Activated B cell treated with CpG ODN at 0.5 μM for 24 hours (primary cell): ENCODE measurements at places on chromosomes 1 and 21.

DNA sequence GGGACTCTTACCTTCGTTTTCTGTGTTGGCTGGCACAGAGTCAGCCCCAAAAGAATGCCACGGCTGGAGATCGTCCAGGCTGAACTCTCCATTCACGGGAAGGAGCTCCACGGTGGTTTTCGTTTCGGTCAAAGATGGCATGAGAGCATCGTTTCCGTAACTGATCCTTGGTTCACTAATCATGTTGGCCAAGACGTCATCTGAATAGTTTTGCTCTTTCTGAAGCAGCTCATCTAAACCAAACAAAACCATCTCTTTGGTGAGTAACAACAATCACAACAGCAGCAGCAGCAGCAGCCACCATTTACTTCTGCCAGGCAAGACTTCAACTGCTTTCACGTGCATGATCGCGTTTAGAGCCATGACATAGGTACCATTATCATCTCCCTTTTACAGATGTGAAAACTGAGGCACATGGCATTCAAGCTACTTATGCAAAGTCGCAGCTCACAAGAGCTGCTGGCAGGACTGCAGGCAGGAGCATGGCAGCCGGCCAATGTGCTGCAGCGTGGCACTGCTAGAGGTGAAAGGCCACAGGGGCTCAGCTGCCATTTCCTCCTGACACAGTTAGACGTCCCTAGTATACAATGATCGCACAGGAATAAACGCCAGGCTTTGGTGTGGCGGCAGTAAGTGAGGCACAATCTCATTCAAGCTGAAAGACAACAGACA, 177.1 kb downstream of the GABPA start:
- no peak for DNase-seq

- DNase-seq: no peak
Observed at GRCh38 chr1:2445162-2445822, 30.8 kb upstream of the PLCH2 start.

DNA sequence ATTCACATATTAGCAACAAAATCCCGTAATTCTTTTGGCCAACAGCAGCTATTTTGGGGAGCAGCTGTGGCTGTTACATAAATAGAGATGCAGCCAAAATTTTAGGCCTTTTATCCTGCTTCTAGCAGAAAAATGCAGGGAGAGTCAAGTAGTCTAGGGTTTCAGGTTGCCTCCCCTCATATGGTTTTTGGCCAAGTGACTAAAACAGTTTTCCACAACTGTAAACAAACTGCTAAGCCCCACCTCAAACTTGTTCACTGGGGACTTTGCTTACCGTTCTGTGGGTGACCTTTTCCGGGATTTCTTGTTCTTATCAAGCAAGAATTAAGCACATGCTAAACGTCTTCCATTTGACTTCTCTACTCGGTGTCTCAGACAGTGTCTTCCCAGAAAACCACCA, 133.4 kb downstream of the EDEM3 start:
- no peak for DNase-seq

GRCh38 chr1:221663321-221663720, 78.6 kb downstream of the DUSP10 start:
- no peak for DNase-seq

GRCh38 chr21:41687633-41688032, 79.2 kb downstream of the RIPK4 start:
- DNase-seq: no peak

DNA sequence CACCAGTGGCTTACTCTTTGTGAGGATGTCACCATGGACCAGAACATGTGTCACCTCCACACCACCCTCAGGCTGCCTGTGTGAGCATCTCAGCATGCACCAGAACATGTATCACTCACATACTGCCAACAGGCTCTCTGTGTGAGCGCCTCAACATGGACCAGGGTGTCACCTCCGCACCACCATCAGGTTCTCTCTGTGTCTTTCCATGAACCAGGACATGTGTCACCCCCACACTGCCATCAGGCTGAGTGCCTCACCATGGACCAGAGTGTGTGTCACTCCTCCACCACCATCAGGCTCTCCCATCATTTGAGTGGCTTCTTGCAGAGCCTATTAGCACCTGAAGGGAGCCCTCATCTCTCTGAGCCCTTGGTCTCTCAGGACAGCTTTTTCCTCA, 125.2 kb downstream of the ZNF648 start:
- no peak for DNase-seq

- DNase-seq: no peak
Observed at GRCh38 chr1:26094677-26095383, 16.8 kb upstream of the PDIK1L start.

DNA sequence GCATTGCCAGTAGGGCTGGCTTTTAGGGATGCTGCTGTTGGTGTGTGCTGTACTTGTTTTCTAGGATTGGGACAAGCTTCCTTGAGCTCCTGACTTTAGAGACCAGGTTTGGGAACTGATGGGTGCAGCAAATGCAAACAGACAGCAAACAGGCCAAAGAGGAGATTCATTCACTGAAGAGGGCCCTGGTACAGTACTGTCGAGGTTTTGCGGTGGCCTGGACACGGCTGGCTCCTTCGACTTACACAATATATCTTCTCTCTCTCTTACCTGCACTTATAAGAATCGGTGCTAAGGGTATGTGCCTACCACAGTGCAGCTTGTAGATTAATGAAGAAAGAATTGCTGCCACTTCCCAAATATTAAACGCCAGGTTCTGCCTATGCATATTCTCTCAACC, 44.6 kb downstream of the ATP1A1 start:
- DNase-seq: no peak

DNA sequence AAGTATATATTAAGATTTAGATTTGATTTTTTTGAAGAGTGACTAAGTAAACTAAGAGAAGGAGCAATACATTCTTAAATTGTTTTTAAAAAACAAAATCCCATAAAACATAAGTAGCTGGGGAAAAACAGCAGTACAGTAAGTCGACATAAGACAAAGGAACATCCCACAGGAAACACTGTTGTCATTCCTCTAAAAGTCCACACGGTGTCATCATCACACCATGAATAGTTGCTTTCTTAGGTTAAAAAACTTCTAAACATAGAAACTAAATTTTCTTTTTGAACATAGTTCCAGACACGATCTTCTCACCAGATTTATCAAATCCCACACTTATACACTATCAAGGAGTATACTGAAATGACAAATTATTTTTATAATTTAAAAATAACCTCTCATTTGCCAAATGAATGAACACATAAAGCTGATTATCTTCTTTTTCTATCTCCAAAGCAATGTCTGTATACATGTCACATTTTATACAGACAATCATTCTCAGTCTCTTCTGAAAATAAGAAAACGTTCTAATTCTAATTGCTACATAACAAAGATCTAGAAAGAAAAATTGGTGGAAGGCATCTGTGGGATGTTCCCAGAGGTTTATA, 15.8 kb downstream of the ODF2L start:
- no peak for DNase-seq

DNA sequence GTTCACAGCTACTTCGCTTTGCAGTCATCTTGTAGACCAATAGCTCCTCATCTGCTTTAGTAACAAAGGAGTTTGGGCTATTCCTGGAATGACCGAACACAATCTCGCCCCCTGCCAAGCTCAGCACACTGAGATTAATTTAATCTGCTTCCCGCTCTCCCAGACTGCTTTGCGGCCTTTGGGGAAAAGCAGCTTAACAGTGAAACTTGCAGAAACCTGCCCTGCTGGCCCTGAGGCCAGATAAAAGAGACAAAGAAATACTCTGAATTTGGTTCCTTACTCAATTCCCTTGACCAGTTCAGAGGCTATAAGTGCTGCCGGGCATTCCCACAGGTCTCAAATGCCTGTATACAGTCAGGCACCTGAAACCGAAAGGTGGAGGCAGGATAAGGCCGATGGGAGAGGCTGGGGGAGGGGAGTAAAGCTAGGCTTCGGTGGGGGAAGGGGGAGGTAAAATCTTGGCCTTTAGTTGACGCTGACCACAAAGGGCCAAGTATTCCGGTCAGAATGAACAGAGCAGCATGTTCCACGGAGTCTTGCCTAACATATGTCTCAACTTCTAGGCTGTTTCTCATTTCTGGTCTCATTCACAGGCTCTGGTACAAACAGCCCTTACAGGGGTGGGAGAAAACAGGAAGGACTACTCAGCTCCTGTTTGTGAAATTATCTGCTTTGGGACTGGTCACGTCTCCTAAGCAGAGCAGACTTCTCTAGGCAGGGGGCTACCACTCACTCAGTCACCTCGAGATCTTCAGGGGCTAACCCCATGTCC, 17.7 kb upstream of the A3GALT2 start:
- DNase-seq: no peak

DNA sequence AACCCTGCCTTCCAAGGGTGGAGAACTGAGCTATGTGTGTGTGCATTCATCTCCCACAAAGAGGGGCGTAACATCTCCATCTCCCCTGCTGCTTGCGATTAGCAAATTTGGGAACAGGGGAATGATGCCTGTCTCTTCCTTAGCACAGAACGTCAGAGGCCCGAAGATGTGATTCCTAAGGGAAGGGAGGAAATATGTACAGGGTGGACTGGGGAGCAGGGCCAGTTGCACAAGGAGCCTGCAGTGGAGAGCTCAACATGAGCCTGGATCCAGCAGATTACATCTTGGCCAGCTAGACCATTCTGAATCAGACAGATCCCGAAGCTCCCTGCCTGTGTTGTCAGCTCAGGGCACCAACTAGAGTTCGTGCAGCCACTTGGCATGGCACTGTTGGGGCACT, 118.1 kb downstream of the NGF start:
- DNase-seq: no peak

GRCh38 chr1:206470692-206471414, 577 bp downstream of the IKBKE start:
- DNase-seq: peak; percentile 48

- no peak for DNase-seq
Observed at GRCh38 chr21:37047079-37047478, 25.8 kb downstream of the PIGP start.

DNA sequence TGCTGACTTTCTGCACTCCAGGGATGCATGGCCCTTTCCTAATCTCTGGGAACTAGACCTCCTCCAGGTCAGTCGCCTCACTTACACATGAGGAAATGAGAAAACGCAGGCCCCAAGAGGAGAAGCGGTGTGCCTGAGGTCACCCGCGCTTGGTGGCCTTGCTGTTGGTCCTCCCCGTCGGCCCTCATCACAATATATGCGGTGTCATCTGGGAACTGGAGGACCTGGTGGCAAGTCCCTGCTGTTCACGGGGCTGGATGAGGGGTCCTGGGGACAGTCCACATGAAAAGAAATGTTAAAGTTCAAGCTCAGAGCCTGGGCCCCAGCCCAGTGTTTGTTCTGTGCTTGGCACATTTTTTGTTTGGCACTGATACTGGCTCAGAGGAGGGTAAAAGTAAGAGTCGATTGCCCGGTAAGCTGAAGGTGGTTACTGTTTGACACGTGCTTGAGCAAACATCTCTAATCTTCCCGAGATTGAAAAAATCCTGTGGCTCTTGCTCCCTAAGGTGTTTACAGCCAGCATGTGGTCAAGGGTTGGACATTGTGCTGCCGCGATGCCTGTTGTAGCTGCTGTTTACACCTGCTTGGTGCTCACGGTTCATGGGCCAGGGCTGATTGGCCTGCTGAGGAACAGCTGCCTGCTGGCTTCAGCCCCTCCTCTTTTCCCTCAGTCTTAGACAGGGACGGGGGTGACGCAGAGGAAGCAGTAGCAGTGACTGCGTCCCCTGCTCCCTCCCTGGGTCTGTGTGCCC, 5.2 kb downstream of the COQ8A start:
- no peak for DNase-seq

DNA sequence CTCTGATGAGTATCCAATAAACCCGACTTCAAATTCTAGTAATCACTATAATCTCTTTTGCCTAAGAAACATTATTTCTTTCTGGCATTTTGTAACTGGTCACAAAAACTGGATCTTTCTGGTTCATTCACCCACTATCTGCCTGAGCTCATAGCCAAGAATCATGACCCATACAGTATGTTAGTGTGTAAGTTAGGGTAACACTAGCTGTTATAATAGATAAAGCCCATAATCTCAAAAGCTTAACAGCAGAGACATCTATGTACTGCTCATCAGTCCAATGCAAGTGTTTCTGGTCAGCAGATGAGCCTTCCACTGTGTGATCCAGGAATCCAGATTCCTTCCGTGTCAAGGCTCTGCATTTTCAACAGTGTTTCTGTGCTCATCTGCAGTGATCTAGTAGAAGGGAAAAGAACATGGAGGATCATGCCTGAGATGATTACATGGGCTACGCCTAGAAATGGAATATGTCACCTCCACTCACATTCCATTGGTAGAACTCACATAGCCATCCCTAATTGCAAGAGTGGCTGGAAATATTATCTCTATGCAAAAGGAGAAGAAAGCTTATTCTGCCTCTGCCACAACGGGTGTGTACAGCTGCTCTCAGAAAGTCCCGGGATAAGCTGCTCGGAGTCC, 27.7 kb downstream of the RRAGC start:
- DNase-seq: no peak

- no peak for DNase-seq
Observed at GRCh38 chr1:29916656-29917369, 680.5 kb downstream of the PTPRU start.

GRCh38 chr1:223133306-223133823, 9.7 kb downstream of the TLR5 start:
- DNase-seq: no peak

DNA sequence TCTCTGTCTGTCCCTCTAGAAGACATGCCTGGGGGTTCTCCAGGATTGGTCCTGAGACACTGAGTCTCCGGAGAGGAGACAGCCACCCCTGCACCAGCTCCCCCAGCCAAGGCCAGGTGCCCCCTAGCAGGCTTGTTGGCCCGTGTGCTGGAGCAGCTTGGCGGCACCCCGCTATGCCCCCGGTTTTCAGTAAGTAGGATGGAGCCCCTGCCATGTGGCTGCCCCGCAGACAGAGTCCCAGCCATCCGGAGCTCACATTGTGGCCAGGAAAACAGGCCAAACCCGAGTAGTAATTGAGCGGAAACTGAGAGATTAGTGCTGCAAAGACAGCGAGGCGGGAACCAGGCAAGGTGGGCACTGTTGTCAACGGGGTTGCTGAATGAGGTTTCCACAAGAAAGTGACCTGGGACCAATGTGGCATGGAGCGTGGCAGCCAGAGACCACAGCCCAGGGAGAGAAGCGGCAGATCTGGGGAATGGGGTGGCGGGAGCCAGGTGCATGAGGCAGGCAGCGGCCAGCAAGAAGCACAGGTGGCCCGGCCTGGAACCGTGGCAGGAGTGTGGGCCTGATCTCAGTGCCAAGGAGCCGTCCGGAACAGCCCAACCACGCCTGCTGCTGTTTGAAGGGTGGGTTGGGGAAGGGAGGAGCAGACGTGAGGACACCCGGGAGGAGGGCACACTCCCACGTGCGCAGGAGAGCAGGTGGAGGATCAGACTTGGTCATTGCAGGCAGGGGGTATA, 137.4 kb upstream of the VAMP3 start:
- no peak for DNase-seq

GRCh38 chr21:45636951-45637646, 6.4 kb upstream of the PCBP3 start:
- DNase-seq: no peak

DNA sequence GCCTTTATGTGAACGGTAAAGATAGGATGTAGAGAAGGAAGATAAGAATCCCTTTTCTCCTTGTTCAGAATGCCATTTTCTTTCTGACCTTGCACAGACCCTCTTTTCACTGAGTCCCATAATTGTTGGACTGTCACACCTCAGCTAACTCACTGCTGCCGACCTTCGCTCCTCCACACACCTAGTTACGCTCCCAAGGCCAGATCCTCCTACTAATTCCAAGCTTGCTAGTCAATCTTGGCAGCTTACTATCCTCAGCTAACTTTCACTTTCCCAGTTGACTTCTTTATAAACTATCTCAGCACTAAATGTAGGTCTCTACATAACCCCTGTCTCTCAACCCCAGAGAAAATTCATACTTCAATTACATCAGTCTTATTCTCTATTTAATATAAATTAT, 471.8 kb upstream of the PRMT6 start:
- no peak for DNase-seq

- DNase-seq: no peak
Observed at GRCh38 chr1:184049291-184049690, 2.2 kb upstream of the TSEN15 start.

GRCh38 chr1:35535243-35535642, 22.0 kb downstream of the KIAA0319L start:
- no peak for DNase-seq
